ENCODE measurements at places on chromosomes 5 and 9.

- no peak for DNase-seq
These were observed 37.1 kb upstream of the TDRD7 start for GRCh38 chr9:97374811-97375210.

- no peak for DNase-seq
These were observed 5.4 kb downstream of the HSPA9 start for GRCh38 chr5:138569782-138570181.

DNA sequence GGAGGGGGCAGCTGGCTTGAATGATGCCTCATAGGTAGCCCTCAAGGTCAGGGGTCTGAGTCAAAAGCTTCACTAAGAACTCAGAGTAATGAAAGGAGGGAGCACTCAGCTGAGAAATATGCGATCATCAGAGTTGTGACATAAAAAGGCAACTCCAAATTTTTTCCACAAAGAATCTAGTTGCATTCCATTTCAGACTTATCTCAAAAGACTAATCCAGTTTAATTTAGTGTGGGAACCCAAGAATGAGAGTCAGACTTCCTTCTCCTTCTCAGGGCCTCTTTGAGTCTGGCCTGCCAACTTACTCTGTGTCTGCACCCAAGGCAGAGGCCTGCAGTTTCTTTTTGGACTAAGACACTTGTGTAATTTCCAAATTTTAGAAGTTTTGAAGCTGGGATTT lies 34.7 kb downstream of the GABRP start:
- no peak for DNase-seq

- DNase-seq: no peak
These were observed 93.0 kb downstream of the THBS4 start for GRCh38 chr5:80128141-80128540.

GRCh38 chr5:17019324-17019723 lies 83.2 kb upstream of the MYO10 start:
- DNase-seq: no peak

Measured in MM.1S (cell line).